Lung (tissue), 17 donors: ENCODE measurements at places on chromosomes 16 and 17.

GRCh38 chr16:65541646-65542045, 419.8 kb upstream of the CDH11 start:
- H3K36me3 ChIP-seq = no peaks in the 10 kb centered on the region
- no peaks in the 10 kb centered on the region for H3K27me3 ChIP-seq
- DNase-seq = no peak
- H3K4me3 ChIP-seq = no peak overlapping the region

DNA sequence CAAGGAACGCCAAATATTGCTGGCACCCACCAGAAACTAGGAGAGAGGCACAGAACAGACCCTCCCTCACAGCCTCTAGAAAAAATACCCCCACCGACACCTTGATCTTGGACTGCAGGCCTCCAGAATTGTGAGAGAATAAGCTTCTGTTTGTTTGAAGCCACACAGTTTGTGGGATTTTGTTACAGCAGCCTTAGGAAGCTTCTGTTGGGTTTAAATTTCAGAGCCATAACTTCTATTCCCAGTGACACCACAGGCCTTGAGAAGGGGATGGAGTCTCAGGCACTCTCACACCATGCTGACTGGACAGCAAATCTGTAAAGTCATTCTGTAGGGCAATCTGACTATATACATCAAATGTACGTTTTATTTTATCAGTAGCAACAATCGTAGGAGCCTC, 38.6 kb downstream of the RNF112 start:
- H3K4me1 ChIP-seq = peaks cover 3% of the 10 kb centered on the region
- DNase-seq = no peak
- H3K27ac ChIP-seq = no peak overlapping the region

GRCh38 chr16:66751053-66751302, 431 bp downstream of the DYNC1LI2 start:
- no peaks in the 10 kb centered on the region for H3K27me3 ChIP-seq
- peak; percentile 31 for DNase-seq
- H3K36me3 ChIP-seq = peaks cover 33% of the 10 kb centered on the region

DNA sequence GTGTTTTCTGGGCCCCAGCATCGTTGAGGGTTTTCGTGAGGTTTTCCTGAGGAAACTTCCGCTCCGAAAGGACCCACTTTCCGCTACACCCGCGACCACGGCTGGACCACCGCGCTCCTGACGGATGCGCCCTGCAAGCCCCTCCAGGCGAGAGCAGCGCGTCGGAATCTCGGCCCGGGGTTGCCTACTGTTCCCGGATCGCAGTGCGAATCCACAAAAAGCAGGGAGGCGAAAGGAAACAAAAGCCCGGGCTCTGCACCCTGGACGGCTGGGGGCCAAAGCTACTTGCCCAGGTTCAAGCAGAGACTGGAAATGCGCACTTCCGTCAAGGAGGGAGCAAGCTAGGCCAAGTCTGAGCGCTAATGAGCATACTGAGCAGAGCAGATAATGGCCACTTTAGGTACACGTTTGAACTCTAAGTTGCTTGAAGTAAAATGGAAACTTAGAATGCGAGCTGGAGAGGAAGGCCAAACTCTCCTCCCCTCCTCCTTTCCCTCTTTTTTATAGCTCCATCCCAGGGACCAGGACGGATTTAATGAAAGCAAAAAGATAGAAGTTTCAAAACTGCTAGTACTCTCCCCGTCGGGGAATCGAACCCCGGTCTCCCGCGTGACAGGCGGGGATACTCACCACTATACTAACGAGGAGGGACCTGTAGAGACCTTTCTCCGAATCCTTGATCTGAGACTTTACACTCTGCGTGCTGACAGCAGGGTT, 11.4 kb upstream of the AURKB start:
- peak overlapping the region; percentile 96 for H3K27ac ChIP-seq
- peaks cover 16% of the 10 kb centered on the region for H3K4me1 ChIP-seq
- peaks cover 3% of the 10 kb centered on the region for H3K36me3 ChIP-seq
- peak; percentile 98 for DNase-seq

DNA sequence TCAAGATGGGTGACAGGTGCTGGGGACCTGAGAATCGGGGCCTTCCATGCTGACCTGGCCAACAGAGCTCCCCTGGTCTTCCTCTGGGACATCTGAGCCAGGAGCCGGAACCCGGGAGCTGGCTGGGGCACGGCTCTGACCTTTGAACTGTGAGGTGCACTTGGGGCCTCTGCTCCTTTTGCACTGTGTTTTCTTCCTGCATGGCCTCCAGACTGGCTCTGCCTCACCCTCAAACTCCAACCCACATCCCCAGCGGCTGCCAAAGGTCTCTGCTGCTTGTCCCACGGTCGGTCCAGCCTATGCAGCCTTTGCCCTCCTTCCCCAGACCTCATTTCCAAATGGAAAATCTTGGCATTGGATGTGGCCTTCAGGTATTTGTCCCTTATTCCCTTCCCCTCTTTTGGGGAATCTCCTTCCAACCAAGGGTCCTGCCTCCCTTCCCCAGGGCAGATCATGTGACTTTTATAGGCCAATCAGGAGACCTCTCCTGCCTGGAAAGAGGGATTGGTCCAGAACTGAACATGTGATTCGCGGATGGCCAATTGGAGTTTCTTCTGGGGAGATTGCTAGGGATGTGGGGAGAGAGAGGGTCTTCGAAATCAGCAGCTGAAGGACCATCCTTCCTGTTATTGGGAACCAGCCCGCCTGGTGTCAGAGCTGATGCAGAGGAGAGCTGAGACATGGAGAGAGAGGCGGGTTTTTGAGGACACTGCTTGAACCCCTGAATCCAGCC, 117.9 kb downstream of the CYLD start:
- H3K4me3 ChIP-seq = no peak overlapping the region
- no peaks in the 10 kb centered on the region for H3K4me1 ChIP-seq
- no peaks in the 10 kb centered on the region for H3K36me3 ChIP-seq
- no peaks in the 10 kb centered on the region for H3K27me3 ChIP-seq
- DNase-seq = no peak
- no peak overlapping the region for H3K27ac ChIP-seq
